ENCODE measurements at places on chromosomes 6 and 20.
A peak's percentile ranks its signal among the peaks of the same experiment; 100 is the strongest.

GRCh38 chr20:37397076-37397953, 51.4 kb downstream of the SRC start:
- DNase-seq: peak; percentile 44

- DNase-seq: no peak
Observed at GRCh38 chr6:147528511-147529145, 20.1 kb downstream of the SAMD5 start.

GRCh38 chr6:159232751-159233150, 63.6 kb downstream of the FNDC1 start:
- DNase-seq: no peak

DNA sequence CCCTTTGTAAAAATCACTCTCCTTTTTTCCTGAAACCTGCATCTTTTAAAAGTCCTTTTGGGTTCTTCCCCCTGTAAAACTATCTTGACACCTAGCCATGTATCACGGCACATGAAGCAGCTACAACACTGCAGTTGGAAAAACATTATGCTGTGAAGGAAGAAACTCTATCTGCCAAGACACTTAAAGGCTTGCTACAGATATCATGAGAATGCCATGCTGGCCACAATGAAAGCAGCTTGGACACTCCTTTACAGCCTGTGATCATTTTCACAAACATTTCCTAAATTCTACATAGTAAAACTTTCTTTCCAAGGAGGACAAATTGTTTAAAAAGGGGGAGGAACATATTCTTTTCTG, 31.8 kb downstream of the CNKSR3 start:
- DNase-seq: no peak

GRCh38 chr6:45614488-45615285, 237.0 kb upstream of the SUPT3H start:
- DNase-seq: no peak

All from A549 (cell line).